ENCODE measurements at places on chromosomes 3 and 15.

- DNase-seq, result no peak
These were observed 7.8 kb upstream of the RAB8B start for GRCh38 chr15:63181648-63182047.

GRCh38 chr15:79068790-79069189, 21.8 kb downstream of the RASGRF1 start:
- DNase-seq, result no peak

- DNase-seq, result no peak
These were observed 106.3 kb upstream of the ABHD17C start for GRCh38 chr15:80588801-80589200.

GRCh38 chr3:126750756-126751121, 46.7 kb downstream of the CHCHD6 start:
- DNase-seq, result no peak

DNA sequence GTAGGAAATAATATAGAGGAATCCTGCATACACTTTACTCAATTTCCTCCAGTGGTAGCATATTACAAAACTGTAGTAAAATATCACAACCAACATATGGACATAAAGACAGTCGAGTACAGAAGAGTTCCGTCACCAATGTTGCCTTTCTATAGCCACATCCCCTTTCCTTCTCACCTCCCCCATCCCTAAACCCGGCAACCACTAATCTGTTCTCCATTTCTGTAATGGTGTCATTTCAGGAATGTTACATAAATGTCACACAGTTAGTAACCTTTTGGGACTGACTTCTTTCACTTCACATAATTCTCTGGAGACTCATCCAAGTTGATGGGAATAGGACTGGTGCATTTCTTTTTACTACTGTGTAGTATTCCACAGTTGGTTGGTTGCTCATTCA, 41.4 kb upstream of the ATG7 start:
- DNase-seq, result no peak

GRCh38 chr3:69746119-69746518, 6.9 kb downstream of the MITF start:
- DNase-seq, result no peak

- no peak for DNase-seq
These were observed 251.5 kb downstream of the CLSTN2 start for GRCh38 chr3:140186421-140186920.

DNA sequence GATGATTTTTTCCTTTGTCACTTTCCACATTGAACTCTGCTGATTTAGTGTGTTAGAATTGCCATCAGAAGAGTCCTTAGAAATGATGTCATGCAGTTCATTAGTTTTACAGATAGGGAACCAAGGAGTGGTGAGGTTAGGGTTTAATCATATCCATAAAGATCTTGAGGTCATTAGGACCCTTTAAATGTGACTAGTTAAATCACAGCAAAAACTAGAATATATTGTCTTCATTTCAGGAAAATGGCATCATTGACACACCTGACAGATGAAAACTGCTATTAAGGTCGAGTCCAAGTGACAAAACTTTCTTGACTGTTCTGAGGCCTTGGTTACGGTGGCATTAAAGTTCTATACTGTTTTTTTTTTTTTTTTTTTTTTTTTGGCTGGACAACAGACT, 50.5 kb downstream of the MBNL1 start:
- no peak for DNase-seq

GRCh38 chr3:113165841-113166240, 45.5 kb upstream of the BOC start:
- DNase-seq, result no peak

- DNase-seq, result no peak
These were observed 112.8 kb upstream of the ICE2 start for GRCh38 chr15:60591496-60592370.

DNA sequence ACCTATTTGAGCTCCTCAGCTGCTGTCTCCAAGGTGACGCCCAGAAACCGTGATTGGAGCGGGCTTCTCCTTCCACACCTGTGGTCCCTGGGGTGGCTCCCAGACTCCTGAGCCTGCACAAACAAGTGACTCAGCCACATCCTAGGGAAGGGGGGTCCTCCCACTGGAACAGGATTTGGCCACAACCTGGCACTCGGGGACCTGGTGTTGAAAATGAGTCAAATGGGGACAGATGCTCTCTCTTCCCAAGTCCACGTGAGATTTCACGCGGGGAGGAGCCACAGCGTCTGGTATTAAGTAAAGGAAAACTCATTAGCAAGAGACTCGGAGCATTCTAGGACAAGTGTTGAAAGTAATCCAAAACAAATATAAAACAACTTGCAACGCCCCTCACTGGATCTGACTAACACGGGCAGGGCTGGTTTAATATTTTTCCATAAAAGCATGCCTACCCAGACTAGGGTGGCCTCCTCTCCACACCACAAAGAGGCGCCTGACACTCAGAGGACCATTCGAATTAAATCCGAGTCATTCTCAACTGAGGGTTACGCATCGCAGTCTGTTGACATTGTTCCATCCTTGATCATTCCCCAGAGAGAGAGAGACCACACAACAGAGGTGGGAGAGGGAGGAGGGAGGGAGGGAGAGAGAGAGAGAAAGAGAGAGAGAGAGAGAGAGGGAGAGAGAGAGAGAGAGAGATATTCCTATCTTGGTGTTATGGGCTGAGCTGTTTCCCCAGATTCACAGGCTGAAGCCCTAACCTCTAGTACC, 74.4 kb downstream of the MGLL start:
- no peak for DNase-seq

DNA sequence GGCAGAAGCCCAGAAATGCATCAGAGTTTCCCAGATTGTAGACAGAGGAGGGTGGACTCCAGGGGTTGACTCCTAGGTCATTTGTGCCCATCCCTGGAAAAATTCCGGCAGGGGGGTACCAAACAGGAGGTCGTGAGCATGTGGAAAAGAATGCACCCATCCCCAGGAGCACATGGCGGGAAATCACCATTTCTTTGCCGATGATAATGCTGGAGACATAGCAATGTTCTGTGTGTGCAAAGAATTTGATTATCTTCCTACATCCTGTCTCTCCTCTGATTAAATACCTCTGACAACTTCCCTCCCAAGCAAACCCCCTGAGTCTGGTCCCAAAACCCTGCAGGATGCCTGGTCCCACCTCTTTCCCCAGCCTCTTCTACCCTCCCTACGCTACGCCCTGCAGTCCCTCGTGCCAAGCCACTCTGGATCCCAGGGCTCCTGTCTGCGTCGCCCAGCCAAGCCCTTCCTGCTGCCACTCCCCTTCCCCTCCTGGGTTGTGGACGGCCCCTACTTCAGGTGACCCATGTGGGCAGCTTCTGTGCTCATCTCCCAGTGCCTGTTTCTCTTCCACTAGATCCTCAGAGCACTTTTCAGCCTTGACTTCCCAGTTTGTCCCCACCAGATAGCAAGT, 15.8 kb downstream of the WNT7A start:
- DNase-seq, result no peak

- DNase-seq, result no peak
These were observed 42.9 kb upstream of the LPP start for GRCh38 chr3:188111002-188111584.

DNA sequence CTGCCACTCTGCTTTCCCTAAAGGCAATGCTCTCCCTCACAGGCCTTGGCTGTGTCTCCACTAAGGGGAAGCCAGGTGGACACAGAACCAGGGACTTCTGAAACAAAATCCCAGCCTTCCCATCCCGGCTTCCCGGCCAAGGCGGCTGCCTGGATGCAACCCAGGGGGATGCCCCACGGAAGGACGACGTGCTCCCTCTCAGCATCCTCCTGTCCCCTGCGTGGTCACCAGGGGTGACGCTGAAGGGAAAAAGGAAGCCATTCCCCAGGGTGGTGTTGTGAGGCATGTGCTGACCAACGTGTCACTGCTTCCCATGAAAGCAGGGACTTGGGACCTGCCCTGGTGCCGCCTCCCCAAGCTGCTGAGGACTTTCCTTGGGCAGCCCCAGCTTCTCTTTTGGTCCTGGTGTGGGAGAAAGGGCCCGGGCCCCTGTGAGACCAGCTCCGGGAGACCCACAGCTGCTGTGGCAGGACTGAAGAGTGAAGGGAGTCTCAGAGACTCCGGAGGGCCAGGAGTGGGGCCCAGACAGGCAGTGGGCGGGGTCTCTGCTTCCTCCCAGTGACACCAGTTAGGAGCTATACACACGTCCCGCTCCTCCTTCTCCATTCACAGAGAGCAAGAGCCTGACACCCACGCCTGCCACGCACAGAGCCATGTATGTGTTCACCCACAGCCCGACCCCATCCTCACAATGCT, 139.2 kb downstream of the NUP210 start:
- no peak for DNase-seq

DNA sequence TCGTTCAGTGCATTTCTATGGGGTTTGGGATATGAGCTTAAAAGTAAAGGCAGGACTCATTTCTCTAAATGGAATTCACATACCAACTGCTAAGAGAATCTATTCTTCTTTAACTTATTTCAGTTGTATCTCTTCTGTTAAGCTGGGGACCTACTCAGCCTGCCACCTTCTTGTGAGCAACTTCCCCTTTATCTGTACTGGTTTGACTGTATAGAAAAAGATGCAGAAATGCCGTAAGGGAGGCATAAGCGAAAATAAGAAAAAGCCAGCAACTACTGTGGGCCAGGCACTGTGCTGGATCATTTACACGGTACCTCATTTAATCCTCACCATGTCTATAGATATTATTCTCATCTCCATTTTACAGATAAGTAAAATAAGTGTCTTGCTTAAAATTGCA, 38.4 kb downstream of the RBMS3 start:
- no peak for DNase-seq

DNA sequence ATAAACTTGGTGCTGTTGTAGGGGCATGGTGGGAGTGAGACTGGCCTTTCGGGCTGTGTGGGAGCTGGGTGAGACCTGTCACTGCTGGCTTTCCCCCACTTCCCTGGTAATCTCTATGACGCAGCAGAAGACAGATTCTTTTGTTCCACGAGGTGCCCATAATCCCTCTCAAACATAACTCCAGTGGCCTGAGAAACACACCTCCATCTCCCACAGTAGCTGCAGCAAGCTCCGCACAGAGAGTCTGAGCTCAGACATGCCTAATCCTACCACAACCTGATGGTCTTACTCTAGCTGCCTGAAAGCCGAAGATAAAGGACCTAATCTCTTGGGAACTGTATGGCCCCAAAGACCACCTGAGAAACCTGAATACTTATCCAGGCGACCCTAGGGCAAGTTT, 225.6 kb upstream of the CRBN start:
- no peak for DNase-seq

Data from stimulated activated CD4-positive, alpha-beta T cell treated with anti-CD3 and anti-CD28 coated beads, Interleukin-2, amount 100 ng/mL, for 48 hours (primary cell).